ENCODE measurements at places on chromosomes 13 and 19.

DNA sequence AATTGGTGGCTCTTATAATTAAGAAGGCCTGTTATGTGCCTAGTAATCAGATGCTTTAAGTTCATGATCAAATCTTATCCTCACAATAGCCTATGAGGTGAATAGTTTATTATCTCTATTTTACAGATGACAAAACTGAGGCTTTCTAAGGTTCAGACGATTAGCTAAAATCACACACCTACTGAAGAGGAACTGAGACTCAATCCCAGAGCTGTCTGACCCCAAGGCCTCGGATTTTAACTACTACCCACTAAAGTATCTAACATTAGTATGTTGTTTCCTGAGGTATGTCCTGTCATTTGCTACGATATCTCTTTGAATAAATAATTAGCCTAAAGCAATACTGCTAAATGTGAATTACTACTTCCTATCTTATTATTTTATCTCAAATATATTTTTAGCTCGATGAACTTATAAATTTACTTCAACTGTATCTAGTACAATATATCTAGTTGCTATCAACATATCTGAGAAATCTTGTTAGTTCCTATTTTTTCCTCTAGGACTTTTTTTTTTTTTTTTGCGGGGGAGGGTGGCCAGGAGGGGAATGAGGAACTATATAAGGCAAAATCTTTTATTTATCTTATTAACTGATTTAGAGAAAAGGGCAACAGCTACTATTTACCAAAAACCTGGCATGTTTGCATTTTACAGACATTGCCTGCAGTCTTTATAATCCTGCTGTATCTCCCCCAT is 118.5 kb downstream of the ABCC4 start:
- no peak for DNase-seq

- DNase-seq, result no peak
Measured at GRCh38 chr19:18646535-18647370, 9.9 kb downstream of the KLHL26 start.

DNA sequence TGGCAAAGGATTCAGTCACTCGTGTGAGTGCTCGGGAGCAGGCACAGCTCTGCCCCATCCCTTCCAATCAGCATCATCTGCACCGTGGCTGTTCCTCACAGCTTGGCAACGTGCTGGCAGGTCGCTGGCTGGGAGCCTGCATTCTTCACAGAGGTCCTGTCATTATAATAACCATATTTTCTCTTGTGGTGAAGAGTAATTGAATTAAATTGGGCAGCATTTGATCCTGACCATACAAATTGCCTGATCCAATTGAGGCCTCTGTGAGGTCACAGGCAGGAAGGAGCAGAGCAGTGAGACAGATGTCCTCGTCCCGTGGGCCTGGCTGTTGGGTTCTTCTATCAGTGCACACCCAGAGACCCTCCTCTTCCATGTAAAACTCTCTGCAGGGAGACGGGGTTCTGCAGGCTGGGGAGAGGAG is 407.8 kb downstream of the COG6 start:
- no peak for DNase-seq

GRCh38 chr13:43260999-43261398 is 237.6 kb downstream of the DNAJC15 start:
- DNase-seq, result no peak

DNA sequence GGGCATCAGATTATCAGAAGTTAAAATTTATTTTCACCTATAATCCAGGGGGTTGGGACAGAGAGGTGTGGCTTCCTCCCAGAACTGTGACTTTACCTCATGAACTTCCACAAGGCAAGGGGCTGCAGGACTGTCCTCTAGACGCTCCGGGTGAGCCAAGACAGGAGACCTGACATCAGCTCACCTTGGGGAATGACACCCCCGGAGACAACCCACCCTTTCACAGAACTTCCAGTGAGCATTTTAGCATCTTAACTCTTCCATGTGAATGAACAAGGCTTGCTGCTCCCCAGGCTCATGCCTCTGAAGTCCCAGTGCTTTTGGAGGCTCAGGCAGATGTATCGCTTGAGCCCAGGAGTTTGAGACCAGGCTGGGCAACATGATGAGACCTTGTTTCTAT is 29.4 kb upstream of the TFDP1 start:
- DNase-seq, result no peak

DNA sequence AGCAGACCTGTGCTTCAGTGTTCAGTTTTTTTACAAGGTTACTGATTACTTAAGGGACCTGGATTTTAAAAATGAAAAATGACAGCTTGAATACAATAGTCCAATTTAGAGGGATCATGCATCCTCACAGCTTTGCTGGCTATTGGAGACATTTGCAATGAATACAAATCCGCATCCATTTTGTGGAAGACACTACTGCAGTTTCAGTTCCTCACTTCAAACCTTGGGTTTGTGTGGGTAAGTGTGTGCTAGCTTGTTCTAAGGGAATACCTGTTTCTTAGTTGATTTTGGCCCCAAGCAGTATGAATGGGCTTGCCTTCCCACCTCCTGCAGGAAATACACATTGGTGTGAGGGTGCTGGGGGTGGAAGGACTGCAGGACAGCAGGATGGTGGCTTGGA is 222.4 kb downstream of the OLFM4 start:
- DNase-seq, result no peak

- no peak for DNase-seq
Measured at GRCh38 chr13:80862456-80862855, 521.5 kb upstream of the SPRY2 start.

- DNase-seq, result no peak
Measured at GRCh38 chr19:12603714-12604113, 6.9 kb downstream of the ZNF490 start.

GRCh38 chr13:83883061-83883523 is 818 bp upstream of the SLITRK1 start:
- DNase-seq, result no peak

DNA sequence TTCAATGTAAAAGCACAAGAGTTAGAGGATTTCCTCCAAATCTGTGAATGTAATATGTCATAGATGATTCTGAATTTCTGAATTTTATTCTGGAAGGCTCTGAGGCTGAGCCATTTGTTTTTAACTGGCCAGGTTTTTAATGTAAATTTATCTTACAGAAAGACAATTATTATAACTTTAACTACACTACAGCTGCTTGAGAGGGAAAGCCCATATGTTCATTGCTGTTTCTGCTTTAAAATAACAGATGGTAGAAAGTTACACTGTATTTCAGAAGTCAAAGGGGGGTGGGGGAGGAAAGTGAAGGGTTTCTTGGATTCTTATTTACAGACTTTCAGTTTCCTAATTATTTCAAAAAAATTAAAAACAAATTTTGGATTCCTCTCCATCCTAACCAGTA is 62.8 kb downstream of the DNAJC15 start:
- no peak for DNase-seq

GRCh38 chr13:90256746-90257145 is 1090.7 kb upstream of the MIR17HG start:
- no peak for DNase-seq

DNA sequence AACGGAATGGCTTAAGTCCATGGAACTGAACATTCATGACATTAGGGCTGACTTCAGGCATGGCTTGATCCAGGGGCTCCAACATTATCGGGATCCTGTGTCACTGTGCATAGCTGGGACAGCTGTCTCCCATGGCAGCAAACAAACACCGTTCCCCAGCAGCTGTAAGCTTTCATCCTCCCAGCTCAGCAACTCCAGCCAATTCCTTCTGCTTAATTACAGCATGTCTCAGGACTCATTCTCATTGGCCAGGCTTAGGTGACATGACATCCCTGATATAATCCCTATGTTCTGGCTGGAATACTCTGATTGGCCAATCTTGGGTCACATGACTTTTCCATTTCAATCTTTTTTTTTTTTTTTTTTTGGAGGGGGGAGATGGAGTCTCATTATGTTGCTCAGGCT is 10.9 kb upstream of the TLE5 start:
- no peak for DNase-seq

GRCh38 chr13:40897053-40897452 is 107.6 kb downstream of the SLC25A15 start:
- DNase-seq, result no peak

DNA sequence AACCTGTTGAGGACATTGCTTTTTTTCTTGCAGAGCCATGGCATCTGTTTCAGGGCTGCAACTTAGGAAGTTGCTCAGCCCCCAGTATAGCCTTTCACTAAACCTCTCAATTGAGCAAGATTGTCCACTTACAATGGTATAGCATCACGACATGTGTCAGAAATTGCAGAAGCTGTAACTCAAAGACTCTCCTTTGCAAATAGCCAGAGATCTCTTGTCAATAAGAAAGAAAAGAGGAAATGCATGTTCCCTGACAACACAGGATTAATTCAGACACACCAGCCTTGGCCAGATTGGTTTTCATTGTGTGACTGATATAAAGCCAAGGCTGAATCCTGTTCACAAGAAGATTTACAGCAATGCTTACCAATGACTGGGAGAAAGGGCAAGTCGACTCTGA is 38.7 kb upstream of the CYSLTR2 start:
- DNase-seq, result no peak

GRCh38 chr13:70829748-70830147 is 721.5 kb upstream of the KLHL1 start:
- DNase-seq, result no peak

GRCh38 chr13:66410314-66410713 is 819.8 kb downstream of the PCDH9 start:
- no peak for DNase-seq

- no peak for DNase-seq
Measured at GRCh38 chr13:27774651-27775050, 17.6 kb upstream of the GSX1 start.

GRCh38 chr19:40256512-40256911 is 28.6 kb downstream of the AKT2 start:
- DNase-seq, result no peak

- DNase-seq, result no peak
Measured at GRCh38 chr13:40961214-40961613, 57.9 kb downstream of the ELF1 start.
